ENCODE measurements at places on chromosomes 2 and 18. TPM values are rescaled to one million over a fixed set of nuclear protein-coding genes. Genes with fewer than 3 reads are reported as not detected.
A peak's percentile ranks its signal among the peaks of the same experiment; 100 is the strongest.

GRCh38 chr2:240159251-240159839, 18.9 kb upstream of the OTOS start:
- no peak for DNase-seq

The RGPD5 gene
- 22.5 TPM for total RNA-seq

The GALNT5 gene
- total RNA-seq: not detected

GRCh38 chr18:48835745-48836170, 115.0 kb downstream of the SMAD7 start:
- no peak for DNase-seq

The IL37 gene
- not detected for total RNA-seq

GRCh38 chr2:163711258-163711657, 24.6 kb downstream of the FIGN start:
- DNase-seq: no peak

The ILKAP gene
- 27.3 TPM for total RNA-seq

- peak; percentile 70 for DNase-seq
These were observed 221.8 kb downstream of the INSIG2 start for GRCh38 chr2:118309946-118310680.
